ENCODE measurements at places on chromosomes 4 and X.

- DNase-seq, result no peak
Observed at GRCh38 chr4:93879919-93880318, 51.4 kb downstream of the ATOH1 start.

DNA sequence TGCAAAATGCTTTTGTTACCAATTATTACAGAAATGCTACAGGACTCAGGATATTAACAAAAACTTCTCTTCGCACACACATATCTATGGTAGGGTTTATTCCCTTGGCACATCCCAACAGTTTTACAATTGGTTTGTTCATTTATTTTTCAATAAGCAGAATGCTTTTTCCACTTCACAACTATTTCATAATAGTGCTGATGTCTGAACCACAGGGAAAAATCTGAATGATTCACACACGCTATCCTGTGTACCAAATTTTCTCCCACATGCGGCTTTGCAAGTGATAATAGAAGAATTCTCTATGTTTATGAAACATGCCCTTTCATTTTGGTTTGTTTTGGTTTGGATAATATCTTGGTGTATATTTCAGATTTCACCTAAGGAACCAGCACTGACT, 725.7 kb upstream of the TENM3 start:
- no peak for DNase-seq

GRCh38 chr4:7844594-7844991, 95.1 kb downstream of the AFAP1 start:
- no peak for DNase-seq

DNA sequence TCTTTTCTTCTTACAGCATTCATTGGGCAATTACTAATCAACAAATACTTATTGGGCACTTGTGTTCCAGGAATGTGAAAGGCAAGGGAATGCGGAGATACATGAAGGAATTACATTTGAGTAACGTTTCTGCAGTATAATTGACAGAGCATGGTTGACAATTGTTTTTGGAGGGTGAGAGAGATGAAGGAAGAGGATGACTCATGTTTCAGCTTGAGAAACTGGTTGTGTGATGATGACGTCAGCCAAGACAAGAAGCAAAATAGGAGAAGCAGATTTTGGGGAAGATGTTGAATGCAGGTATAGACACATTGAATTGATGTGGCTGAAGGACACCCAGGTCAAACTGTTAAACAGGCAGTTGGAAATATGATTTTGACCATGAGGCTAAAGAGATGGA, 8.0 kb upstream of the CPEB2 start:
- no peak for DNase-seq

All from NCI-H2029 (cell line).